ENCODE measurements at places on chromosomes 6 and 20.

- no peak for DNase-seq
Measured at GRCh38 chr6:136628996-136629395, 78.8 kb upstream of the MAP7 start.

DNA sequence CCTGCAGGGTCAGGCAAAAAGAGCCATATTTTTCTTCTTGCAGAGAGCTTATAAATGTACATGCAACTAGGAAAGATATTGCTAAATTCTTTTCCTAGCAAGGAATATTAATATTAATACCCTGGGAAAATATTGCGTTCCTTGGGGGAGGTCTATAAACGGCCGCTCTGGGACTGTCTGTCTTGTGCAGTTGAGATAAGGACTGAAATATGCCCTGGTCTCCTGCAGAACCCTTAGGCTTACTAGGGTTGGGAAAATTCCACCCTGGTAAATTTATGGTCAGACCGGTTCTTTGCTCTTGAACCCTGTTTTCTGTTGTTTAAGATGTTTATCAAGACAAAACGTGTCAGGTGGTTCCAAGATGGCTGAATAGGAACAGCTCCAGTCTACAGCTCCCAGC is 121.3 kb upstream of the CARMIL1 start:
- DNase-seq, result no peak

- no peak for DNase-seq
Measured at GRCh38 chr6:87171938-87172633, 16.7 kb downstream of the ZNF292 start.

GRCh38 chr20:57075603-57076002 is 190.8 kb downstream of the BMP7 start:
- no peak for DNase-seq

DNA sequence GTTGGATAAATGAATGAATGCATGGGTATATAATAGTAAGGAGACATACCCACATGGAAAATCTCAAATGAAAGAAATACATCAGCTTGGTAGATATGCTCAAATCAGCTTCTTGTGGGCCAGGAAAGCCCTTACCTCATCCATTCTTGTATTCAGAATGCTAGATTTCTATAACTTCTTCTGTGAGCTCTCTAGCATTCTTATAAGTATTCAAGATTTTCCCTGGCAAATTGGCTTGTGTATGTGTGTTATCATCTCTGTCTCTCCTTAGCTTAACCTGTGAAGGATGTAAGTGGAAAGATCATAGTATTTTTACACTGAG is 100.8 kb downstream of the OR2B2 start:
- DNase-seq, result no peak

DNA sequence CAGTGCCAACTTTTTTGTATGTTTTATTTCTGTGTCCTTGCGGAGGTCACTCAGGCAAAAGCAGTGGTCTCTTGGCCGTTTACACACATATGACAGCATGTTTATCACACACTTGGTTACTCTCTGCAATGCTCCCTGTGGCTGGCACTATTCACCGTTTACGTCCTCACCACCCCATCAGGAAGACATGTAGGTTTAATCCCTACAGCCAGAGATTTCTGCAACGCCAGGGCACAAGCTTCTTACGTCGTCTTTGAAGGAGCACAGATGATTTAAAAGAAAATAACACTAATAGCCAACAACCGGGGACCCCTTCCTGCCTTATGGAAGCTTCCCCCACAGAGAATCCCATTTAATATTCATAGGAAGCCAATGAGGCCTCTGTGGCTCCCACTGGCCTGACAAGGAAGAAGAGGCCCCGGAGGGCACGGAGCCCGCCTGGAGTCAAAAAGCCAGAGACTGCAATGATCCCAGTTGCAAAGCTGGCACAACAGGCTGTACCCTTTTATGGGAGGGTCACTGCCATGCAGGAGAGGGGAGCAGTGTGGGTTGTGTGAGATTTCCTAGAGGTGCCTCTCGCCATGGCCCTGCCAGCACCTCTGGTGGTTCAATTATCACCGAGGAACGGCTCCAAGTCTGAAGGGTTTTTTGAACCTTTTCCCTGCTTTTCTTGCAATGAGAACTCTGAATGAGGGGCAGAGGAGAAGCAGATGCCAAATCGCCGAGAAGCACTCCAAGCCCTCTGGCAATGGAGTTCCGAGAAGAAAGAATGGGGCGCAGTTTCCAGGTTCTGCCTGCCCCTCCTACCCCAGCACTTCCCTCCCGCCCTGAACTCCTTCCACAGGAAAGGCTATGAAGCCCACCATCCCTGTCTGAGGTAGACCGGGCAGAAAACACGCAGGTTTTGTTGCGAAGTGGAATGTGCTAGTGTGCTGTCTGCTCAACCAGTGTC is 96.2 kb downstream of the THBS2 start:
- DNase-seq, result no peak

DNA sequence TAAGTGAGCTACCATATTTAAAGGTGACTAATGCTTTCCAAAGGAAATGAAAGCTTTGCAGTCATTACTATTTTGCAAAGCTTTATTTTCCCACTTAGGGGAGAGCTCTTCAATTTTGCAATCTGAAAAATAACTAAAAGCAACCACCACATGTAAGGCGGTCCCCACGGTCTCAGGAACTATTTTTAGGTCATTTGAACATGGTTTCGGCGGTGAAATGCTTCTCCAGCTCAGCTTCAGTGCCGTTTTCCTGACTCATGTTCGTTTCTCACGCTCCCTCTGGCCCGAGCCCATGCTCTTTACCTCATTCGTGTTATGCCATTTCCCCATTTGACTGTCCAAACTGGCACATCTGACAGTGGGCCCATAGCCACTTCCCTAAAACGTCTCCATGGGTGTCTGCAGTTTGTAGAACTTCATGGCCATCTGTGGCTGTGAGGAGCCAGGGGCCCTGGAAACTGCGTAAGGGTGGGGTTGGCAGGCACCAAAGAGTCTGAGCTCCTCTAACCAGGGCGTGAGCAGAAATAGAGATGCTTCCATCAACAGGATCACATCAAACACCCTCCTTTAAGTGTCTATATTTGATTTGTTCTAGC is 46.5 kb downstream of the ADTRP start:
- DNase-seq, result no peak

- no peak for DNase-seq
Measured at GRCh38 chr6:25661129-25661779, 9.2 kb downstream of the SCGN start.

- no peak for DNase-seq
Measured at GRCh38 chr6:41723530-41724227, 11.7 kb downstream of the TFEB start.

DNA sequence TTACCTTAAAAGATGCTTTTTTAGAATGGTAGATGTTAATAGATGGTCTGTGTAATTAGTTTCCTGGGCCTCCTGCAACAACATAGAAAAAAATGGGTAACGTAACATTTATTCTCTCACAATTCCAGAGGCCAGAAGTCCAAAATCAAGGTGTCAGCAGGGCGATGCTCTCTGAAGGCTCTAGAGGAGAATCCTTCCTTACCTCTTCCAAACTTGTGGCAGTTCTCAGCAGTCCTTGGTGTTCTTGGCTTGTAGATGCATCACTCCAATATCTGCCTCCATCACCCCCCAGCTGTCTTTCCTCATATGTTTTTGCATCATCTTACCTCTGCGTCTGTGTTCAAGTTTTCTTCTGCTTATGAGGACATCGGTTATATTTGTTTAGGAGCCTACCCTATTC is 107.9 kb downstream of the SCAF8 start:
- no peak for DNase-seq

DNA sequence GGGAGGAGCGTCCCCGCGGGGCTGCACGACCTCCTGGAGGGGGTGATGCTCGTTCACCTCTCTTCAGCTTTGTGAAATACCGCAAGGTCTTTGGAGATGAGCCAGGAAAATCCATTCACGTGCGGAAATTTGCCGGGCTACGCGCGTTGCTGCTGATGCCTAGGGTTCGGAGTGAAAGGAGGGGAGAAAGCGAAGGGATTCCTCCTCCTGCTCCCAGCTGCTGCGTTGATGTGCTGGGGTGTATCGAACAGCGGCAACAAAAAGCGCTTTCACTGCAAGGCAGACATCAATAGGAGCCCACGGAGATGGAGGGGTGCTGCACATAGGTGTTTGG is 391 bp upstream of the B3GAT2 start:
- DNase-seq, result no peak

DNA sequence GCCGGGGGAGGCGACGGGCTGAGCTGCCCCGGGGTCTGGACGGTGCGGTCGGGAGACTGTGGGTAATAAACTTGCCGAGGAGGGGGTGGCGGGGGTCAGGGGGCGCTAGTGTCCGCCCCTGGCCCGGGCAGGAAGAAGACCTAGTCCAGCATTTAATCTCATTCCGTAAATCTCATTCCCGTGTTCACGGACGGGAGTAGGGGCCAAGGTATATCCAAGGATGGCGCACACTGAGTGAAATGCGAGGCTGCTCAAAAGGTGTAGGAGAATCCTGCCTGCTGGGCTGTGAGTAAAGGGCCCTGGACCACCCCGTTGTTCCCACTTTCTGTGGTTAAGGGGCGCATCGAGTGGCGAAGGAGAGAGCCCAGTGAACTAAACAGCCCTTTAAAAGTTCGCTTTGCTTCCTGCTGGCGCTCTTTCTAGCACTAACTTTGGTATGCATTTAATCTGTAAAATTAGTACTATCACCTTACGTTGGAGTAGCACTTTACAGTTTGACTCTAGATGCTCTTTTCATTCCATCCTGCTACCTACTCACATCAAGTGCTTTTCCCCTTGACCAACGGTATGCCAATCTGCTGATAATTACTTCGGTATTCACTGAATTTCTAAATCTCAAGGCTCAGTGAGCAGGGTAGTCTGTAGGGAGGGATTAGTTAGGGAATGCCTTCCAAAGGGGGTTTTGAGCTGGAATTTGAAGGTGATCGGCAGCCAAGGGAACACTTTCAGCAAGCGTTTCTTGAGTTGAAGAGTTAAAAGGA is 730 bp downstream of the PARD6B start:
- DNase-seq, result no peak

DNA sequence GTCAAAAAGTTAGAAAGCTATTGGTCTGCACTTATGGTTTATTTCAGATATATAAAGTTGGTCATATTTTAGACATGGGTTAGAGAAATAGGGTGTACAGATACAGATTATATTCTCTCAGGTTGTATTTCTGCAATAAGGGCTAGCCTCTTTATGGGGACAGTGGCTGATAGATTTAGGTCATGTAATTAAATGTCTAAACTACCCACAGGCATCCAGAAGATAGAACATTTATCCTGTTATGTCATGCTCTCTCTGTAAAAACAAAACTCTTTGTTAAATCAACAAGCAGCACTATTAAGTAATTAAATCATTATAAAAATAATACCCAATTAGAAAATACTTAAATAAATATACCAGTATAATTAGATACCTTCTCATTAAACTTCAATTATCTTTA is 612.6 kb upstream of the CITED2 start:
- DNase-seq, result no peak

DNA sequence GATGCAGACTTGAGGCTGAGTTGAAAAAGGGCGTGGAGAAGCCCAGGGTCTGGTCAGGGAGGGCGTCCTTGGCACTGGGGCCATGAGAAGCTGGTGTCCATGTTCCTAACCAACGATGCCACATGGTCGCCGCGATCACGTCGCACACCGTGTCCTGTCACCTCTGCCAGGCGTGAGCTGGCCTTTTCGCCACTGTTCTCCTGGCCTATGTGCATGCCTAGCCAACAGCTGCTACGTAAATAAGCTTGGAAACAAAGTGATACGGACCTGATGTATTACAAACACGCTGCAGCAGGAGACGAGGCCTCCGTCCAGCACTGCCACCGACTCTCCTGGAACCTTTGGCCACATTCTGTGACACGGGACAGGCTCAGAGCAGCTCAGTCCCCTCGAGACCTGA is 22.0 kb upstream of the KIF25 start:
- no peak for DNase-seq

GRCh38 chr6:164424489-164424888 is 884.9 kb downstream of the C6orf118 start:
- no peak for DNase-seq

DNA sequence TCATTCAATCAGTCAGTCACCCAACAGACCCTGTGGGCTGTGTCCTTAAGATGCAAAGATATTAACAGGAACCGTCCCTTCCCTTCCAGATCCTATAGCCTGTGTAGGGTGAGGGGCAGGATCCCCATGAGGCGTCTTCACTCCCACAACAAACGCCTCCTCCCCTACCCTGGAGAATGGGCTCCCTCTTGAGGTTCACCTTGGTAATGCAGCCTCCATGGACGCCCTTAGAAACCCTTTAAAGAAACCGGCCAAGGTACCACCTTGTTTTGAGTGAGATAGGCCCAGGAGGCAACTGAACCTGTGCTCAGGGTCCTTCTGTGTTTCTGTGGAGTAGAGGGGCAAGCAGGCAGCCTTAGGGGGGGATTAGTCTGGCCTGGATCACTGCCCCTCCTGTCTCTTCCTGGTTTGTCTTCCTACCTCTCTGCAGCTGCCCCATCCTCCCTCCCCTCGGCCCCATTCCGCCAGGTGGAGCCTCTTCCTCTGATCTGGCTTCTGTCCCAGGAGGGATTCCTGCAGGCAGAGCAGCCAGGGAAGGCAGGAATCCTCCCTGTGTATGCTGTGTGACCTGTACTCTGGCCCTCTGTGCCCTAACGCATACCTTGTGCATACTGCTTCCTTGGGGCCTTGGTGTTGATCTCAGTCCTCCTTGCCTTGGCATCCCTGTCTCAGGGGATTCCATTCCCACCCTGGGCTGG is 6.6 kb upstream of the GUCA1A start:
- DNase-seq, result peak; percentile 65

GRCh38 chr20:41436679-41437078 is 70.1 kb upstream of the EMILIN3 start:
- DNase-seq, result no peak

DNA sequence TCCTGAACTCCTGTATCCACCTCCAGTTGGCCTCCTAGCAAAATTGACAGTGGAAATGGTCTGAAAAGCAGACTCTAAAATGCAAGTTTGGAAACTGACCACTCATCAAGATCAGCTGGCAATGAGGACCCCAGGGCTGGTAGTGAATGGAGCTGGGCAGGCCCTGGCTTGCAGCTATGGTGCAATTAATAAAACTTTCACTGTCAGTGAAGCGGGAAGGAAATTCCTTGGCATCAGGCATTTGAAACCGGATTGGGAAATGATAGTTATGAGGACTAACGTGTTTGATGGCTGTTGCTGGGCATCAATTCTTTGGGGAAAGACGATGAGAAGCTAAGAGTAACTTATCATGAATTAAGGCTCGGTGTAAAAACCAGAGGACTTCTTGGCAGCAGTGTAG is 19.1 kb downstream of the SIRPB1 start:
- no peak for DNase-seq

- DNase-seq, result no peak
Measured at GRCh38 chr20:41047975-41048305, 19.3 kb downstream of the TOP1 start.

DNA sequence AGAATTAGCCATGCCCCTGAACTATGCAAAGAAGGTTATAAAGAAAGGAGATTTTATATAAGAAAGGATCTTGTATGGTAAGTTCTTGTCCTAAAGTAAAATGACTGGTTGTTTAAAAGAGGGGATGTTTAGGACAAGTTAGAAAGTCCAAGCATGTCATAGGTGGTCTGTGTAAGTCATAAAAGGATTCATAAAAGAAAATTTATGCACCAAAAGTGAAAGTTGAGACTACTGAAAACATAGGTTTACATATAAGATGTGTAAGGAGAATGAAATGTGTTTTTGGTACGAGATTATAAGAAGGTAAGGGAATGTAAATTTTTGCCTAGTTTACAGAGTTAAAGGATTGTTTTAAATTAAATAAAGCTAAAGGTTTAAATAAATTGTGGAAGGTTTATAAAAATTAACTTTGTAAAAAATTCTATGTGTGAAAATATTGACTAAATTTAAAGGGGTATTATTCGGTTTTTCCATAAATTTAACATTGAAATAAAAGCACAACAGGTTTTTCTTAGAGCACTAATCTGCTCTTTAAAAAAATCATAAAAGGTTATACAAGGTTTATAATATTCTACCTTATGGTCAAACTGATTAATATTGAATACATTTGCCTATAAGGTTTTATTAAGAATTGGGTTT is 93.6 kb upstream of the UST start:
- no peak for DNase-seq

GRCh38 chr20:23637282-23638221 is at the start of gene CST3:
Gene CST3 (minus strand): TSS chr20:23637955. CDS start chr20:23637862, 93 bp downstream.
- no peak for DNase-seq
